ENCODE measurements at places on chromosomes 3 and 15.

GRCh38 chr3:187169231-187169960 lies 27.9 kb upstream of the RTP1 start:
- DNase-seq: no peak

DNA sequence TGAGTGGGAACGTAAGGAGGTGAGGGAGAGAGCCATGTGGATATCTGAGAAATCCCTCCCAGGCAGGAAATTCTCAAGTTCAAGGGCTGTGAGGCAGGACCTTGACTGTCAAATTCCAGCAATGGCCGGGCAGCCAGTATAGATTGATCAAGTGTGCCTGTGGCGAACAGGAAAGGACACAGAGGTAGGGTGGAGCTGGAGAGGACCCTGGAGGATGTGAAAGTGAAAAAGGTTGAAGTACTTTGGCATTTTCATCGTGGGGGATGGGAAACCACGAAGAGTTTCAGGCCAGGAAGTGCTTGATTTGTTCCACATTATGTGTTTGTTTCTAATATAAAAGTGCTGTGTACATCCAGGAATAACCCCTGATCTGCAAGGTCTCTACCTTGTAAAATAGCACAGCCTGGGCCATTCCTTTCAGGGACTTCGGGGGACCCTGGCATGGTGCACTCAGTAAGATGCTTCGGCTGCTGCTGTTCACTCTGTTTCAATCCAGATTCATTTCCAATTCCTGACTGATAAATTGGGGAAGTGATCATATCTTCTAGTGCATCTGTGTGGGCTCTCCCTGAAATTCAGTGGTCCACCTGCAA lies 156.6 kb downstream of the MCTP2 start:
- peak; percentile 9 for DNase-seq

- peak; percentile 92 for DNase-seq
Measured at GRCh38 chr3:30664884-30665283, 58.5 kb downstream of the TGFBR2 start.

GRCh38 chr3:36250191-36250590 lies 130.1 kb upstream of the STAC start:
- DNase-seq: no peak

DNA sequence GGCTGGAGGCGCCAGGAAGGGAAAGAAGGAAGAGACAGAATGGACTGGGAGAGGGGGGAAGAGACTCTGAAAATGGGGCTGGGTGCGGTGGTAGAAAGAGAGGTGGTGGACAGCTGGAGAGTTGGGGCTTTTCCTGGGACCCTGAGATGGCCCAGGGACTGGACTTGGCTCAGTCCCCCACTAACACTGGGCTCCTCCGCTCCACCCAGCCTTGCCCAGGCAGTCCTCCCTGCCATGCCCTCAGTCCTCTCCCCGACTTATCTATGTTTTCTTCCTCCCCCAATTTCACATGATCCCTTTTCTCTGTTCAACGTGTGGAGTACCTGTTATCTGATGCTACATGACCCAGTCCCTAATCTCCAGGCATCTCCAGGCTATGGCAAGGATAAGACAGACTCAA lies 6.3 kb upstream of the HCN4 start:
- DNase-seq: no peak

- DNase-seq: no peak
Measured at GRCh38 chr3:61371123-61371522, 119.9 kb upstream of the FHIT start.

DNA sequence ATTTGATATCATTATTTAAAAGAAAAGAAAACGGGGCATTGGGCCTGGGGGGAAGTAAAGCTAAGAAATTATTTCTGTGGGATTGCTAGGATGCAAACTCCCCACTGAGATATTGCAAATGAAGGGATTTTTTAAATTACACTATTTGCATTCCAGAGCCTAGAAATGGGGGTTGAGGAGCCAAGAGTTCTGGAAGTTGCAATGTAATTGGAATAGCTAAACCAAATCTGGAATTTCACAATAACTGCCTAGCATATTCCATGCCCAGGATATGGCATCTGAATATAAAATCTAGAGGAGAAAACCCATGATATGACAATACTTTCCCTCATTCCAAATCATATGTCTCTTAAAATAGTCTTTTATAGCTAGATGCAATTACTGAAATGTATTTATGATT lies 93.0 kb downstream of the CADM2 start:
- DNase-seq: no peak

DNA sequence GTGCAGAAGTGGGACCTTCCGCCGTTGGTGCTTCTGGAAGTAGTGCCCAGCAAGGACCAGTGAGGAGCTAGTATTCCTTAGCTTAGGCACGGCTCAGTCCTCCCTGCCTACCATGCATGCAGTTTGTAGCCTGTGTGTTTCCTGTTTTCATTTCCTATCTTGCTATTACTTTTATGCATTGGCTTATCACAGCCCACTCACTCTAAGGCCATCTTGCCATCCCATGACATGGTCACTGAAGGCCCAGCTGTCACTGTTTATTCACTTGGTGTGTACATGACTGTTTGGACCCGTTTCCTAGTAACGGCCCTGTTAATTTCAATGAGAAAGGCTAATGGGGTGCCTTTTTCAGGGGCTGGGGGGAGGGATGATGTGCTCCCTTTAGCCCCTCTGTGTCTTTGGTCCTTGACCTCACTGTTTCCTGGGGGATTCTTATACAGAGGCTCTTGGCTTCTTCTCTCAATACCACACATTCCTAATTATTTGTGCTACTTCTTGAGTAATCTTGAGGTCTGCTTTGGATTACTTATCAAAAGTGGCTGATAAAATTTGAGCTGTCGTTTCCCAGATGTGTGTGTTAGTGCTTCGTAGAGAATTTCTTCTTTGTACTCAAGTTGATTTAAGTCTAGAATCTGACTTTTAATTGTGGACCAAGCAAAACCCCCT lies 24.5 kb upstream of the TRAK1 start:
- peak; percentile 14 for DNase-seq

Data from bone marrow (tissue), 2 donors.